ENCODE measurements at places on chromosomes 5 and 9.
A peak's percentile ranks its signal among the peaks of the same experiment; 100 is the strongest.

DNA sequence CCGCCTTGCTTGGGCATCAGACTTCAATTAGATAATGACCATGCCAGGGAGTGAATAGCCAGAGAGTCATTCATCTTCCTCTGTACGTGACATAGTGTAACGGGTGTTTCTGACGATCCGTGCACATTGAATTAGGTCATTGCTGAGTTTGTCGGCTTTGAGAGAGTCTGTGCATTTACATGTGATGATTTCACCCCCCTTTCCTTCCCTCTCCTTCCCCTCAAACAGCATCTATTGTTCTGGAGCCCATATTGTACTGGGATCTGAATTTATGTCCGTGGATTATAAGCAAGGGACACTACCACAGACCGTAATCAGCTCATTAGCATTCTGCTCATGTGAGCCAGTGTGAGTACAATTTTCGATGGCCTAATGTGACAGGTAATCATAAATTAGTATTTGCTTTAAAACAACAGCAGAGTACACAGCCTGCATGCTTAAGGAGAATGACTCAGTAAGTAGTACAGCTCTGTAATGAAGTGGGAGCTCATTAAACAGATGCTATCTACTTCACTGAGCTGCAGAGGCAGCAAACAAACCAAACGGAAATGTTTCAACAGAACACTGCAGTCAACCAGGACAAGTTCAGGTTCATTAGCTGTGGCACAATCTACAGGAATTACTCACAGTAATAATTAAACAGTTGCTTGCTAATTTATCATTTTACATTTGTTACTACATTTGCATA is 302.1 kb downstream of the CSNK1G3 start:
- DNase-seq = peak; percentile 91

GRCh38 chr9:12759761-12760160 is 15.1 kb upstream of the LURAP1L start:
- DNase-seq = no peak

DNA sequence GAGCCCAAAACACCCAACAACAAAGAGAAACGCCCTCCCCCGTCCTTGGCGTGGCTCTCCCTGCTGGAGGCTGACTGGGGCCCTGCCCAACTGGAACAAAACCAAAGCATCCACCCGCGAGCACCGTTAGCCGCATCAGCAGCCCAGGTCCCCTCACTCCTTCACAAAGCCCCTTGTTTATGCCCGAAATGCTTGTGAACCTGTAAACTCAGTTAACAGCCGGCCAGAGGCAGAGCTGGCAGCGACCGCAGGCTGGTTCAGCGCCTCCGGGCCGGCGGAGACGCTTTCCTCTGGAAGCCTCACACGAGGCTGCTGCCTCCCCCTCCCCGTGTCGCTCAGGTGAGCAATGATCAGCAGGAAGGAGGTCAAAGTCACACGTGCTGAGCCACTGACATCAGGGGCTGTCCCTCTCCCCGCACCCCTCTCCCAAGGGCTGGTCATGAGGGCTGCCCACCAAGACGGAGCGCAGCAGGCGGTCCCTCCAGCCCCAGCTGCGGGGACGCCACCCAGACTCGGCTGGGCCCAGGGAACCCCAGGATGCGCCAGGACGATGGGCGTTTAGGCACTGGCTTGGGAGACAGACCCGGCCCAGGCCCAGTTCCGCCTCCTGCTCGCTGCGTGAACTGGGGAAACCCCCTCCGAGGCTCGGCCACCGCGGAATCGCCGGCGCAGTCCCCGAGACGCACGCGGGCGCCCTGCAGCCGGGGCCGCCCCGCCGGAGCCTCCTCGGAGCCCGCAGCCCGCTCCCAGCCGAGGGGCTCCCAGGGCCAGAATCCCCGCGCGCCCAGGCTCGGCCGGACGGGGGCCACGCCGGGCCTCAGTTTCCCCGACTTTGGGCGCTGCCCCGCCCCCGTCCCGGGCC is 563 bp downstream of the SNAPC4 start:
- DNase-seq = no peak

- DNase-seq = no peak
These were observed 29.5 kb upstream of the CYFIP2 start for GRCh38 chr5:157236423-157236822.

DNA sequence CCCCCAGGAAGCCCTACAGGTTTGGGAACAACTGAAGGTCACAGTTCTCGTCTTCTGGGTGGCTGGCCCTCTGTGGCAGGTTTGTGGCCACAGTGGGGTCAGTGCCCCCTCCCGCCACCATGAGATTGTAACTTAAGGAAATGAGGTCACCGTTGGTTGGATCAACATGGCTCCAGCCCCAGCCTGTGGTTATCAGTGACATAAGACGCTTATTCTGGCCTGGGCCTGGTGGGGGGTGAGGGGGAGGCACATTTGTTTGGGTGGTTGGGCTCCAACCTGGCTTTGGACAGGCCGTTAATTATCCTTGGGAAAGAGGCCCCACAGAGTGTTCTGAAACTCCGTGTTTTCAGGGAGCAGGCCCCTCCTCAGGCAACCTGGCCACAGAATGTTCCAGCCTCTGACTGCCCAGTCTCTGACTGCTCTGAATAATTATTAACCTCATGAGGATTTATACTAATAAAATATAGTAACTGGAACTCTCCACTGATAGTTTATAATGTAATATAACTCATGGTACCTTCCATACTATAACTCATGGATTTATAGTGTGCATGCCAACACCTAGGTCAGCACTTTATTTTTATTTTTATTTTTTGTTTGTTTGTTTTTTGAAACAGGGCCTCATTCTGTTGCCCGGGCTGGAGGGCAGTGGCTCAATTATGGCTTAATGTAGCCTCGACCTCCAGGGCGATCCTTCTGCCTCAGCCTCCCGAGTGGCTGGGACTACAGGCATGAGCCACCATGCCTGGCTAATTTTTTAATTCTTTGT is 58.0 kb upstream of the RPL26L1 start:
- peak; percentile 39 for DNase-seq

GRCh38 chr5:157343842-157344790 is 78.2 kb downstream of the CYFIP2 start:
- no peak for DNase-seq

- DNase-seq = no peak
These were observed 107.2 kb downstream of the XRCC4 start for GRCh38 chr5:83184534-83184933.

GRCh38 chr5:142740474-142741242 is 29.5 kb upstream of the ARHGAP26 start:
- no peak for DNase-seq

DNA sequence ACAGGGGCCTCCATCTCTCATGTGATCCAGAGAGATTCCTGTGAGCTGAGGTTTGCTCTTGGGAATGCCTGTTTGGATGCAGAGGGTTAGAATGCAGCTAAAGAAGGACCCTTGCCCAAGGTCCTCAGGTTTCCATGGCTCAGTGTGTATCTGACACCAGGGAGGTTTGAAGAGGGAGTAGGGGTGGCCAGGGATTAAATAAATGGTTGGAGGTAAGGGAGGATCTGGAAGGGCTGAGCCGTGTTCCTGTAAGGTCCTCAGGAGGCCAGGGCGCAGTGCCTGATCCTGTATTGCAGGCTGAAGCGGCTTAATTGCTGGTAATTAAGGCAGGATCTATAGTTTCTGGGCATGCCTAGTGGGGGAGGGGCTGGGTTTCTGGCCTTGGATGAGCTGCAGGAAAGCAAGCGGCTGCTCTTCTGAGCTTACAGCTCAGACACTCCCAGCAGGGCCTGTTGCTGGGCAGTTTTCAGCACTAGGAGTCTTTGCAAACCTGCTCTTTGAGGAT is 41.5 kb upstream of the MAP1B start:
- DNase-seq = peak; percentile 49

DNA sequence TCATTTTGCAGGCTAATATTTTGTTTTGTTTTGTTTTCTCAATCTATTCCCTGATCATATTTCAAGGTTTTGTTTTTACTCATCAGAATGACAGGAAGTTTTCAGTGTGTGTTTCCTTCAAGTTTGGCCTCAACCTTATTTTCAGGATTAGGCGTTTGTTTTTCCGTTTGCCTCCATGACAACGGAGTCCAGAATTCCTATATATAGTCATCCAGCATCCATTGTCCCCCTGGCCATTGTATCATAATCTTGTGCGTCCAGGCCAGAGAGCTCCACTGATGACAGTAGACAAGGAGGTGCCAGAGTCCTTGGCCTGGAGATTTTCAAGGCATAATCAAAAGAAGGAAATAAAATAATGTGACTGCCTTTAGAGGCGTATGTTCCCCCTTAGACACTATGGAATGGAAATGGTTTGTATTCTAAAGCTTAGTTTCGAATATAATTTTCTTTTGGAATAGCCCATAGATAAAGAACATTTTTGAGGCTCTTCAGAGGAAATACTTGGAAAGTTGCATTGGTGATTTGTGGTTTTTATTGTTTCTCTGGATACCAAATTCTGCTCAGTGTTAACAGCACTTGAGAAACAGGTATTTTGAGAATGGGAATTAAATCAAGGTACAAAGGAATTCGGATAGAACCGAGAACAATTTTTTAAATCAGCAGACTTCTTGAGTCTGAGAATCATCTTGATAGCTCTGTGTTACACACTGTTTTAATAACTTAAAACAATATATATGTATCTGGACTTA is 99.8 kb downstream of the ZNF462 start:
- DNase-seq = no peak

GRCh38 chr5:141778683-141779082 is 96.7 kb upstream of the ARAP3 start:
- no peak for DNase-seq

DNA sequence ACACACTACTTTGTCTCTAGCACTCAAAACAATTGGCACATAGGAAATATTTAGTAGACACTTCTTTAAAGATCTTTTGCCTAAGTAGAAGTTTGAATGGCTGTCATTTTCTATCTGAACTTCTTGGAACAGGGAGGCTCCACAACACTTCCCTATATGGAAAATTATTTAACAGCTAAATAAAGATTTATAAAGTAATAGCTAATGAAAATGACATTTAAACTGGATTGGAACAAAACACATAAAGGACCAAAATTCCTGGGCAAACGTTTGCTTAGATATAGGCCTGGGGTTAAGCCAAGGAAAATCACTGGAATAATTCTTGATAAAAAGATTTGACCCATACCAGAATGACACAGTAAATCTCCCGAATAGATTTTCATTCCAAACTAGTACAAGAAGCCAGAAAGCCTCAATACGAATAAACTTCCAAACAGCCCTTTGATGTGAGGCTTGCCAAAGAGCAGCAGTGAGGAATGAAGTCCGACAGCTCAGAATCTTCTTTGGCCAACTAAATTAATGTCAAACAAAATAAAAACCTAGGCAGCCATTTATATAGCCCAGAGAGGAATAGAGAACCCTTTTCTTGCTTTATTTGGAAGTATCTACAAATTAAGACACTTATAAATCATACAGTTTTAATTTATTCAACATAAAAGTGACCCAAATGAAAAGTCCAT is 20.3 kb upstream of the RNF180 start:
- DNase-seq = no peak

DNA sequence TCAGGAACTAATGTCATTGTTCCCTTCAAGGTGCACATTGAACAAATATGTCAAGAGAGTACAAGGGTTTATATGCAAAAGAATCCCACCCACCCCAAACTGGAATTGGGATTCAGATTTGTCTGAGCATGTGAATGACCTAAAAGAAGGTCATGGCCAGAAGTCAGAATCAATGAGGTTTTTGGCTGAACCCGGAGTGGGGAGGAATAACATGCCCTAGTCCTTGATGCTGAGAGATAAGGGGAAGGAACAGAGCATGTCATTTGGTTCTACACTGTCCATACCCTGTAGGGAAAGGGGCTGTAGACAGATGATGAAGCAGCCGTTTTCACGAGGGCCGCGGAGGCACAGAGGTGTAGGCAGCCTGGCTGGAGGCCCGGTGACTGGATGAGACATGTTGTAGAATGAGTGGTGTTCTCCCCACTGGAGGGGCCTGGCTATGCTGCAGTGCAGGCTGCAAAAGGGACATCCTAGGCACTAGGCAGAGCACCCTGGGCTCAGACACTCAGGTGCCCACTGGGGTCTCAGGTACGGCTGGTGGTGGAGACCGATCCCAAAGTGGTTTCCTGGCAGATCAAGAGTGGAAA is 65.9 kb downstream of the ZFAND5 start:
- DNase-seq = no peak

- DNase-seq = no peak
These were observed 23.4 kb downstream of the CETN3 start for GRCh38 chr5:90386099-90386710.

- DNase-seq = no peak
These were observed 160.2 kb upstream of the TBCA start for GRCh38 chr5:77936365-77936693.

DNA sequence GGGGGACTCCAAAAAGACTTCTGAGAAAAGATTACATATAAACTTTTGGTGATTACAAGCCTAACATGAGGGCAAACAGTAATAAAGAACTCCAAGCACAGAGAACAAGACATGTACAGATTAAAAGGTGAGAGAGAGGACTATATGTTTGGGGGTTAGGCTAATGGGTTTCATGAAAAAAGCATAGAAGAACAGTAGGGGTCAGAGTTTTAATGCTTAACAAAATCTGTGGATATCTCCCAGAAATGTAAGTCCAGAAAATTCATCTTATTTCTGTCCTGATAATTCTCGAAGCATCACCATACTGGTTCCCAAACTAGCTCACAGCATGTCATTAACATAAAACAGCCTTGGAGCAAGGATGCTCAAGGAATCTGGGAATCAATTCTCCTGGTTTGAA is 137.2 kb downstream of the ARRDC3 start:
- no peak for DNase-seq

GRCh38 chr5:32231241-32231640 is 57.1 kb upstream of the GOLPH3 start:
- DNase-seq = no peak

- DNase-seq = no peak
These were observed 67.9 kb downstream of the TEK start for GRCh38 chr9:27176971-27177370.

DNA sequence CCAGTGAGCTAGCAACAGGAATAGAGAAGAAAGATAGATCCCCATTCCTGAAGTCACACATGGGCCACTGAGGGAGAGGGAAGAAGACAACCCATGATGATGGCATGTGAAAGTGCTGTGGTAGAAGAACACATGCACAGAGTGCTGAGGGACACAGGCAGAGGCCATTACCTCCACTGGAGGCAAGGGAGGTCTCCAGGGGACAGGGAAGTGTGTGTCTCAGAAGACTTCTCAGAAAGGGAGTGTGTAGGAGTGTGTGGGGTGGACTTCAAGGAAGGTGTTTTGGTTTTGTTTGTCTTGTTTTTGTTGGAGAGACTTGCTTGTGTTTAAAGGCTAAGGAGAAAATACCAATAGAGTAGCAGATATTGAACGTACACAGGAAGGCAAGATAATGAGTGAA is 77.0 kb upstream of the SMARCA2 start:
- no peak for DNase-seq

Data from retinal pigment epithelial cell (primary cell).